ENCODE measurements at places on chromosomes 6 and 20.
A peak's percentile ranks its signal among the peaks of the same experiment; 100 is the strongest.

DNA sequence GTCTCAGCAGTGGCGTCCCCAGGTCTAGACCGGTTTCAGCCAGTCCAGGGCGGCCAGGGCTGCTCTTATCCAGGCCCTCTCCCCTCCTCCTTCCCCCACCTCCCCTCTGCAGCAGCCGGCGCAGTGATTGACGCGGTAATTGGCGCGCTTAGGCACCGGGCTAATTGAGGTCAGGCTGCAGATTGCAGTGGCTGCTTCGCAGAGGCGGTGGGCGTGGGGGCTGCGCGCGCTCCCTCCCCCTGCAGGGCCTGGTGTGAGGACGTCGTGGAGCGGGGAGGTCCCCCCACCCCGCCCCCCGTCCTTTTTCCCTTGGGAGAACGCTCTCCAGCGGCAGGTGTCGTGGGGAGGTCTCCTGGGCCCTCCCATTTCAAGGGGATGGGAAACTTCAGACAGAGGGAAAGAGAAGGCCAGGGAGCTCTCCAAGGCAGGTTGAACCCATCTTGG, 70.4 kb upstream of the BLCAP start:
- DNase-seq = no peak

GRCh38 chr20:31560746-31561598, 44.1 kb upstream of the ID1 start:
- no peak for DNase-seq

DNA sequence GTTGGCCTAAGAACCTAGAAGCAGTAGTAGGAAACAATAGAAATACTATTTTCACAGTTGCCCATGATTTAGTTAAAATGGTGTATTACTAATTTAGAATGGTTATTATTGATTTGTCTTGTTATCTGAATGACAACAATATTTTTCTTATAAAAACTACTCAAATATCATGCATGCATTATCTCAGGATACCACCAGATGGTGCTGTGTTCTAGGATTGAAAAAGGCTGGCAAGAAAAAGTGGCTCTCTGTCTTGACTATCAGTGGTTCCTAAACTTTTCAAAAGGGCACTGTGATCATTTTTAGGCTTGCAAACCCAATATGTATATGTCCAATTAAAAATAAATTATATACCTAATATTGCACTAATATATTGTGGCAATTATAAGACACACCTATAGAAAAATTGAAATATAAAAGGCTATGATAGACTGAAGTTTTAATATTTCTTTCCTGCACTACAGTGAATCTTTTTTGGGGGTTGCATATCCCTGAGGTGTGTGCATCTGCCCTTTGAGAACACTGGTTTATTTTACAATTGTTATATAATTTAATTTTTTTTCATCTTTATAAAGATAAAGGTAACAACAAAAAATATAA, 131.7 kb upstream of the MLIP start:
- DNase-seq = no peak

- DNase-seq = no peak
Measured at GRCh38 chr6:7052443-7053011, 55.2 kb upstream of the RREB1 start.

DNA sequence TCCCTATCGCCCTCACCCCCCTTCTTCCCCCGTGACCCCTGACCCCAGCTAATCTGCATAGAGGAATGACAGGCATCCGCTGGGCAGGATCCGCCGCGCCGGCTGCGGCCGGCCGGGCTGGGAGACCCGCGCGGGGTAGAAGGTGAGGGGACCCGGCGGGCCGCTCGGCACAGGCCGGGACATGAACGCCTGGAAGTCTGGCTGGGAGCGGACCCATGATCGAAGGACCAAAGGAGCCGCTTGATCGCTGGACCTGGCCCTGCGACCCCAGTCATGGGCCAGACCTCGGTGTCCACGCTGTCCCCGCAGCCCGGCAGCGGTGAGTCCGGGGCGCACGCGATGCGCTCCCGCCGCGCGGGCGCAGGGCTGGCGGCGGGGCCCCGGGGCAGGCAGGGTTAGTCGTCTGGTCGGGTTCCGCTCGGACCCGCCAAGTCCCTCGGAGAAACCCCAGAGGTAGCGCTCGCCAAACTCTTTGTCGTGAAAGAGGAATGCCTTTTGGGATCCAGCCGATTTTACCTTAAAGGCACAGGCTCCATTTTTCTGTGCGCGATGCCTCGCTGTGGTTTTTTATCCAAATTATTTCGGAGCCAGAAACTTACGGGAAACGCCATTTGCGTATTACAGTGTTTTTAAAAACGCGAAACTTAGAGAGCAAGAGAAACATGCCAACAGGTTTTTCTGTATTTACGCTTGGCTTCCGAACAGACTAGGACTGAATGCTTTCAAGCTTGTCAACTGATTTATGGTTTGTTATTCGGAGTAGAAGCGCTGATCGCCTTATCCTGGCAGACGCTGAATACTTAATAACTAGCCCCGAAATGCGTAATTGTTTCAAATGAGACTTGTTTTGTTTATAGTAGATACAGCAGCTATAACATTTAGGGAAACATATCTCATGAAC, at the start of gene PHACTR2:
PHACTR2 (plus strand) TSS at position 75 of the 901 bp plus-strand sequence; CDS start at position 274, 199 bp downstream.
- peak; percentile 50 for DNase-seq

- DNase-seq = no peak
Measured at GRCh38 chr20:34200023-34200422, 41.2 kb upstream of the ASIP start.

- no peak for DNase-seq
Measured at GRCh38 chr6:5087389-5087788, 2.2 kb downstream of the PPP1R3G start.

- peak; percentile 11 for DNase-seq
Measured at GRCh38 chr6:136526196-136526930, 23.9 kb downstream of the MAP7 start.

- DNase-seq = no peak
Measured at GRCh38 chr20:12659942-12660341, 348.8 kb upstream of the SPTLC3 start.

DNA sequence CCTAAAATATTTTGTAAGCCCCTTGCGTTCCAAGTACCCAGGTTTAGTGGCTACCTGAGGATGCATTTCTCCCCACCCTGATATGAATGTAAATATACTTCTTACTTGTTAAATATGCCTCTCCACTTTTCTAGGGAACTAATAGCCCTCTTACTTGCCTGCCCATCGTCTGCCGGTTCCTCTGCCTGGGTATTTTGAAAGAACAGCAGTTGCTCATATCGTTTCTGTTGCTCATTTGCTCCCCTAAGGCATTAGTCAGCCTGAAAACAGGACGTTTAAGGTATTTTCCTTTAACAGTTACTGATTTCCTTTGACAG, 141.3 kb upstream of the CARMIL1 start:
- peak; percentile 38 for DNase-seq

DNA sequence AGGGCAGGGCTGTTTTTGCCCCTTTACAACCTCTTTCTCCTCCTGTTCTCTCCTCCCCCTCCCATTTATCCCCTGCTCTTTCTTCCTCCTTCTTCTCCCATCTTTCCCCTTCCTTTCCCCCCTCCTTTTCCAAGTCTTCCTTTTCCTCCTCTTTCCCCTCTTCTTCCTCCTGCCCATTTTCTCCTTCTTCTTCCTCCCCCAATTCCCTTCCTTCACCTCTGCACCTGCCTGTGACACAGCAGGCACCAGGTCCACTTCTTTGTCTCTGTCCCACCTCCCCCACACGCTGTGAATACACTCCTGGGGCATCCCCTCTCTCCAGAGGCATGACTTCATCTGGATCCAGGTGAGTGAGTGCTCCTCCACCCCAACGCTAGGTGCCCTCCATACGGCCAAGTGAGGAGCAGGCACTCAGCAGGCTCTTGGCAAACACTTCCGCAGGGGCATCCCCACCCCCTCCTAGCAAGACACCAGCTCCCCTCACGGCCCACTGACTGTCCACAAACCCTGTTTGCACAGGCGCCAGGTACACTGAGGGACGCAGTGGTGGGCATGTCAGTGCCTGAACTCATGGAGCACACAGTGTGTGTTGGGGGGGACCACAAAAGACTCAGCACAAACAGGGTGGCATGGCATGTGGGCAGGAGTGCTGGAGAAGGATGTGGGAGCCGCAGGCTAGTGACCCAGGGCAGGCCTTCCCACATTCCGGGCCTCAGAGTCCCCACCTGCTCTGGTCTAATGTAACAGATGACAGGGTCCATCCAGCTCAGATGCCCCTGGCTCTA, 10.7 kb upstream of the TLDC2 start:
- no peak for DNase-seq

DNA sequence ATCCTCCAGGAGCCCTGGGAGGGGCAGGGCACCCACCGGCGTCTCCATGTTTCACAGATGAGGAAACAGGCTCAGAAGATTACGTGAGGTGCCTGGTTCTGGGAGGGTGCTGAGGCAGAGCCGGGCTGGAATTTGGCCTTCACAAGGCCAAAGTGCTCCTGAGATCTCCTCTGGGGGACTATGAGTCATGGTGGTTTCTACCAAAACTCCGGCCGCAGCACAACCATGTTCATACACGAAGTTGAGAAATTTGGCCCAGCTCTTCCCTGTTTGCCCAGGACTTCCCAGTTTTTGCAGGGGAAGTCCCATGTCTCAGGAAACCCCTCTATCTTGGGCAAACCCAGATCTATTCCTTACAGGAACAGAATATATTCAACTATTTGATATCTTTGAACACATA, 172.9 kb upstream of the CDYL start:
- no peak for DNase-seq

DNA sequence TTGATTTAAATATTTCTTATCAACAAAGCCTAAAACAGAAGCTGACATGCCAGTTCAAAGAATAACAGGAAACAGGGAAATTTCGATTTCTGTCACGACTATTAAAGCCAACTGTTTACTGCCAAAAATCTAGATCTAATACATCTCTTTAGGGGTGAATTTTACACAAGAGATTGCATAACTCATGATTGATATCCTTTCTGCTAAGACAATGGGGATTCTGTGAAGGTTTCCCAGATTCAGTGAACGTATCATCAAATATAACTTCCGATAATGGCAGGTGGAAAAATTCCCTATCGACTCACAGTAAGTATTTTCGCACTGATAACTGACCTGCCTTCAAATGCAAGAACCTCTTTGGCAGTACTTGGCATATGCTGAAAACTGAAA, 42.9 kb downstream of the NHSL1 start:
- DNase-seq = no peak

GRCh38 chr20:57795977-57796560, 86.3 kb upstream of the PMEPA1 start:
- DNase-seq = no peak

- no peak for DNase-seq
Measured at GRCh38 chr6:131831392-131831791, 23.6 kb downstream of the ENPP1 start.

GRCh38 chr6:24053057-24053456, 73.0 kb upstream of the NRSN1 start:
- DNase-seq = no peak

DNA sequence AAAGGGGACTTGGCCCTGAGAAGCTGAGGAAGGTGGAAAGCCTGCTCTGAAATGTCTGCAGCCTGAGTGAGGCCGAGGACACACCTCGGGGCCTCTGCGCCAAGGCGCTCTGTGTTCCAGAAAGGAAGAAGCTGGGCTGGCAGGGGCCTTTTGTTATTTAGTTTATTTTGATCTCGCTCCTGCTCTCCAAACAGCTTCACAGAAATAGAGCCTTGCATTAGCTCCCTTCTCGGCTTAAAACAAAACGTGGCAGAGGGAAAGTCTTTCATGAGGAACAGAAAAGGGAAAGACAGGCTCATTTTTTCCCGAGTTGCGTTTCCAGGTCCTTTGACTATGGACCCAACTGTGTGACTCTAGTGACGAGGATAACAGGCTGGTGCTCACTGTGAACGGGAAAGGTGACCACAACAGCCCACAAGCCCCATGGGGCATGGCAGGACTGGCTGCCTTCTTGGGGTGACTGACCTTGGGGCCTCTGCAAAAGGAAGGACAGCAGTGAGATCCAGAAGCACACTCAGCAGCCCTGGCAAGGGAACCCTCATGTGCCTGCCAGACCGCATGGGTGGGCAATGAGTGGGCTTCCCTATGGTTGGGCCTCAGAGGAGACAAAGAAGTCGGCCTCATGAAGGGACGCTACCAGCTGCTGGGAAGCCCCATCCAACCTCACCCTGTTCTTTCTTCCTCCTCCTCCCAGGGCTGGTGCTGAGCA, 18.7 kb downstream of the LEMD2 start:
- DNase-seq = no peak

DNA sequence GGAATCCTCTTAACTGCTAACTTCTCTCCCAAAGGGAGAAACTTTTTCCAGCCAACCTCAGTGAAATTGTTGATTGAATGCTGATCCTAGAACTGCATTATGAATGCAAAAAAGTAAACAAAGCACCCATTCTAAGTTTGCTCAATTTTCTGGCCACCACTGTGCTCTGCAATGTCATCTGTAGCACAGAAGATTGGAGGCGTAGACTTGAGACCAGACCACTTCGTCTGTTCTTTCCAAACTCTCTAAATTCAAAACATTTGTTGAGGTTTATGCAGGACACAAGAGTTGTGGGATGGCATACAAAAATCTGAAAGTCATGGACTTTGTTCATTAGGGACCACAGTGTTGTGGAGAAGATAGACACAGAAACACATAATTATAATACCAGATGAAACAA, 11.1 kb upstream of the TSPYL1 start:
- DNase-seq = no peak

DNA sequence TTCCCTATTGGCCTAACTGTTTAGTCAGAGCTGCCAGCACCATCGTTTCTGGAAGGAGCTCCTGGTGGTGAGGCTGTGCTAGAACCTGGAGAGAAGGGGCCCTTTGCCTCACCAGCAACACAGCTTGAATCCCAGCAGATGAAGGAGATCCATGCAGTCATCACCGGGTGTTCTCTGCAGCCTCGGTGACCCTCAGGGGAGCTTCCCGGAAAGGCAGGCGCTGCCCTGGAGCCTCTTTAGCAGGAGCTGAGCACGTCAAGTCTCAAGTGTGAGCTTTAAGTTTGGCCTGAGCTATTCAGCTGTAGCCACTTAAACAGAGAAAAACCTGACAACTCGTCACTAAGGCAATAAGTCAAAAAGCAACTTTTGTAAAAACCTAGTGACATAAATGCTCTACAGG, 181.2 kb upstream of the FOXQ1 start:
- no peak for DNase-seq

GRCh38 chr20:38326309-38326708, 20.0 kb upstream of the LBP start:
- no peak for DNase-seq

DNA sequence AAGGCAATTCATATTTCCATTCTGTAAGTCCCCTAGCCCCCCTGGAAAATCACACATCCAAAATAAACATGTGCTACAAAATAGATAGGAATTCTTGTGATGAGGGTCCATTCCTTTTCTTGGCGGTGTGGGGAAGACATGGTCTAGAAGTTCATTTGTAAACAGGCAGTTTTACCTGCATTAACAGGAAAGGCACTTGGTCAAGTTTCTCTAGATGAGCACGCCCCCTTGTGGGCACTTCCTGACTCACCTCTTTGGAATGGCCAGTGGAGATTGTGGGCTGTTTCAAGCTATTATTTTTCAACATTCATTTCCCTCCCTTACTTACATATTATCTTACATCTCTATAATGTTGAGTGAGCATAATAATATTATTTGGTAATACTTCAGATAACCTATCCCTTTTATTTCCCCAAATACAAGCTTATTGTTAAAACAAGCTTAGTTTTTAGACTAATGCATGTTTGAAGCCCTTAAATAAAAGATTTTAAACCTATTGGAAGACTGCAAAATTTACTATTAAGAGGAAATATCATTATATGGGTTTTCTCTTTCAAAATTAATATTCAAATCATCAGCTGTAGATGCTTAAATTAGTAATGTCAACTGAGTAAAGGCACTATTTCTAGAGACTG, 92.1 kb downstream of the TASP1 start:
- peak; percentile 61 for DNase-seq
